Large intestine (tissue), 12 donors: ENCODE measurements at places on chromosomes 7 and 10. TPM values are rescaled to one million over a fixed set of nuclear protein-coding genes. Genes with fewer than 3 reads are reported as not detected.

- no peak overlapping the region for H3K27ac ChIP-seq
- no peak overlapping the region for H3K4me3 ChIP-seq
- H3K36me3 ChIP-seq, result no peaks in the 10 kb centered on the region
- H3K27me3 ChIP-seq, result no peaks in the 10 kb centered on the region
- DNase-seq, result no peak
Measured at GRCh38 chr7:83053965-83054364, 108.7 kb downstream of the PCLO start.

- no peaks in the 10 kb centered on the region for H3K27me3 ChIP-seq
- no peak overlapping the region for H3K4me3 ChIP-seq
- DNase-seq, result no peak
- H3K36me3 ChIP-seq, result no peaks in the 10 kb centered on the region
- H3K4me1 ChIP-seq, result no peaks in the 10 kb centered on the region
Measured at GRCh38 chr7:36228039-36228438, 75.0 kb downstream of the EEPD1 start.

DNA sequence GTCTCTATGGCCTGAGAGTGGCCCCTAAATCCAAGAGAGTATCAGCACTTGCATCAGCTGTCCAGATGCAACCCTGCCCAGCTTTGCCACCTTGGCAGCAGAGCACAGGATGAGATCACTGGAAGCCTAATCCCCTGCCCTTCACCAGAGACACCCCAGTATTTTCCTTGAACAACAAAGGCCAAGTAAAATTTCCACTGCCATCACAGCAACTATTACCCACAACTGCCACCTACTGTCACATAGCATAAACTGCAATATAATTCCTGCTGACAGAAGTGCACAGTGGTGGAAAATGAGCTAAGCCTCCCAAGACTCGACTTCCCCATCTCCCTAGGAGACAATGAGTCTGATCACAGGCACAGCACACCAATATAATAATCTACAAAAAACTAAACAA, 462.8 kb upstream of the ZWINT start:
- H3K27ac ChIP-seq, result no peak overlapping the region
- no peaks in the 10 kb centered on the region for H3K4me1 ChIP-seq
- no peak for DNase-seq
- no peaks in the 10 kb centered on the region for H3K27me3 ChIP-seq

GRCh38 chr10:2173327-2173726, 436.0 kb upstream of the ADARB2 start:
- DNase-seq, result no peak
- H3K4me1 ChIP-seq, result no peaks in the 10 kb centered on the region
- no peak overlapping the region for H3K27ac ChIP-seq

- no peak for DNase-seq
- H3K27ac ChIP-seq, result no peak overlapping the region
- no peak overlapping the region for H3K4me3 ChIP-seq
Measured at GRCh38 chr7:122311734-122312450, 7.3 kb upstream of the FEZF1 start.

GRCh38 chr7:142954680-142955268, 7.4 kb downstream of the KEL start:
- H3K27me3 ChIP-seq, result no peaks in the 10 kb centered on the region
- peaks cover 13% of the 10 kb centered on the region for H3K36me3 ChIP-seq
- H3K4me3 ChIP-seq, result no peak overlapping the region
- no peak for DNase-seq
- H3K27ac ChIP-seq, result no peak overlapping the region

- peak overlapping the region; percentile 23 for H3K27ac ChIP-seq
- no peak overlapping the region for H3K4me3 ChIP-seq
- DNase-seq, result peak; percentile 62
- H3K36me3 ChIP-seq, result no peaks in the 10 kb centered on the region
- H3K4me1 ChIP-seq, result peaks cover 19% of the 10 kb centered on the region
Measured at GRCh38 chr7:47940088-47941013, 7.9 kb downstream of the PKD1L1 start.

GRCh38 chr10:100803492-100803891, 58.1 kb downstream of the PAX2 start:
- H3K36me3 ChIP-seq, result no peaks in the 10 kb centered on the region
- H3K4me1 ChIP-seq, result no peaks in the 10 kb centered on the region
- no peak overlapping the region for H3K27ac ChIP-seq
- H3K27me3 ChIP-seq, result peaks cover 83% of the 10 kb centered on the region

- no peak overlapping the region for H3K27ac ChIP-seq
- no peak for DNase-seq
- no peaks in the 10 kb centered on the region for H3K27me3 ChIP-seq
- no peak overlapping the region for H3K4me3 ChIP-seq
- H3K4me1 ChIP-seq, result no peaks in the 10 kb centered on the region
Measured at GRCh38 chr7:80732630-80733029, 94.2 kb downstream of the CD36 start.

- H3K4me1 ChIP-seq, result no peaks in the 10 kb centered on the region
- DNase-seq, result no peak
- H3K4me3 ChIP-seq, result no peak overlapping the region
- no peak overlapping the region for H3K27ac ChIP-seq
- H3K36me3 ChIP-seq, result no peaks in the 10 kb centered on the region
Measured at GRCh38 chr10:132144086-132144485, 42.7 kb upstream of the DPYSL4 start.

GRCh38 chr10:86169066-86169465, 197.5 kb downstream of the GRID1 start:
- no peaks in the 10 kb centered on the region for H3K27me3 ChIP-seq
- H3K4me3 ChIP-seq, result no peak overlapping the region
- peaks cover 38% of the 10 kb centered on the region for H3K4me1 ChIP-seq

- H3K4me1 ChIP-seq, result peaks cover 22% of the 10 kb centered on the region
- DNase-seq, result peak; percentile 93
- peak overlapping the region; percentile 13 for H3K4me3 ChIP-seq
- peak overlapping the region; percentile 77 for H3K27ac ChIP-seq
- H3K36me3 ChIP-seq, result peaks cover 3% of the 10 kb centered on the region
- no peaks in the 10 kb centered on the region for H3K27me3 ChIP-seq
Measured at GRCh38 chr7:102273749-102274712, 12.6 kb upstream of the SH2B2 start.

DNA sequence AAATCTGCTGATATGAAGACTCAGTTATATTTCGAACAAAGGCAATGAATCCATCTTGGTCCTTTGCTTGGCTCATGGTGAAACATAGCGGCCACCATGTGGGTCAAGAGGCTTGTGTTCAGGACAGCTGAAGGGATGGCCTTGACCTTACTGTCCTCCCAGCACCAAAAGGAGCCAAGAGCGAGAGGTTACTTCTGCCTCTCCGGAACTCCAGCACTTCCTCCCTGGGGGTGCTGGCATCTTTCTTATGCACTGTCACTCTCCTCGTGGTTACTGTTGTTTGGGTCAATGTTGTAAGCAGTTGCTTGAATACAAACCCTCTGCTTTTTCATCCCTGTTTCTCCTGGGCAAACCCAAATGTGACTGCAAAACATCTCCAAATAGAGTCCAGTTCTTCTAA, 100.6 kb downstream of the RBM20 start:
- no peaks in the 10 kb centered on the region for H3K27me3 ChIP-seq
- DNase-seq, result no peak
- H3K4me1 ChIP-seq, result no peaks in the 10 kb centered on the region

DNA sequence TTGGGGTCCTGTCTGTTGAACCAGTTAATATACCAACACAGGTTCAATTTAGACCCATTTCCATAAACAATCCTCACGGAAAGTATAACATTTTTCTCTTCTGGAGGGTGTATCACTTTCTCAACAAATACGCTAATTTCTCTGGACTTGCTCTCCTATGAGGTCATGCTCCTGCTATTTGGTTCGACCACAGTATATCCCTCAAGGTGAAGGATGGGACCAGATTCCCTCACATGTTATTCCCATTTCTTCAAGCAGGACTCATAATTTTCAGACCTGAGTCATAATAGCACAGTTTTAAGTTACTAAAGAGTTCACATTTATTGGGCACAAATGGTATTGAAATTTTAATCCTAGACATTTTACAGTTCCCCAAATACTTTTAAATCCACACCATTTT, 57.2 kb downstream of the ADAM12 start:
- no peaks in the 10 kb centered on the region for H3K4me1 ChIP-seq
- H3K4me3 ChIP-seq, result no peak overlapping the region
- no peaks in the 10 kb centered on the region for H3K36me3 ChIP-seq
- H3K27ac ChIP-seq, result no peak overlapping the region
- H3K27me3 ChIP-seq, result peaks cover 2% of the 10 kb centered on the region

RHOBTB1 gene
- polyA plus RNA-seq, result 21.8 TPM

NKX2-3 gene
- polyA plus RNA-seq, result 22.1 TPM

MTG1 gene
- polyA plus RNA-seq, result 67.5 TPM

GLI3 gene
- 5.4 TPM for polyA plus RNA-seq

CACUL1 gene
- 24.1 TPM for polyA plus RNA-seq

SPDYE1 gene
- polyA plus RNA-seq, result 0.72 TPM
